ENCODE measurements at places on chromosomes 4 and X.

GRCh38 chr4:156830351-156830750 lies 141.2 kb downstream of the PDGFC start:
- peak; percentile 77 for DNase-seq

- DNase-seq, result peak; percentile 6
These were observed 526.3 kb downstream of the SPRY1 start for GRCh38 chr4:123922847-123923246.

DNA sequence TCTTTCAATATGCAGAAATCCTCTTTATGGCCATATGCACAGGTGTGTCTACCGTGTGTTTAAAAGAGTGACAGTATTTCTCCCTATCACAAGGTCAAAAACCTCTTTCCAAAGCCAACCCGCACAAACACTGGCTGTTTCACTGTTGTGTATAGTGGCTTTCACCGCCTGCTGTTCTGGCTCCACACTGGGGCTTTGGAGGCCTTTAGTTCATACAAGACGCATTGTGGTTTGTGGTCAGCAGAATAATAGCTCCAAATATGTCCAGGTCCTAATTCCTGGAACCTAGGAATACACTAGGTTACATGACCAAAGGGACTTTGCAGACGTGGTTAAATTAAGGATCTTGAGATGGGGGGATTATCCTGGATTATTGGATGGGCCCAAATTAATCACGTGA lies 40.7 kb upstream of the FAM9A start:
- DNase-seq, result peak; percentile 32

GRCh38 chr4:85372966-85373365 lies 102.0 kb upstream of the ARHGAP24 start:
- DNase-seq, result no peak

DNA sequence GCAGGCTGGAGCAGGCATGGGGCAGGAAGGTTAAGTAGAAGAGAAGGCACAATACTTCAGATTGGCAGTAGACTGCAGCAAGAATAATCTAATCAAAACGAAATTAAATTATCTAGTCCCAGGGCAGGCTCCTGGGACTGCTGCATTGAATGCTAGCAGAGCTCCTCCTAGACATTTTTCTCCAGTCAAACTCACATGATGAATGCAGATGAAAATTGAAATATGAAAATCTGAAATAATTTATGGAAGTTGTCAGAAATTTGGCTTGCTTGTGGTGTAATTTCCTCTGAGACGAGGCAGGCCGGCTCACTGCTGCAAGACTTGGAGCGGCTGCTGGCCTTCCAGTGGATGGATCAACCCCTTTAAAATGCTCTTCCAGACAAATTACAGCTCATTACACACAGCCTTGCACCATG lies 78.0 kb upstream of the TMEM33 start:
- no peak for DNase-seq

DNA sequence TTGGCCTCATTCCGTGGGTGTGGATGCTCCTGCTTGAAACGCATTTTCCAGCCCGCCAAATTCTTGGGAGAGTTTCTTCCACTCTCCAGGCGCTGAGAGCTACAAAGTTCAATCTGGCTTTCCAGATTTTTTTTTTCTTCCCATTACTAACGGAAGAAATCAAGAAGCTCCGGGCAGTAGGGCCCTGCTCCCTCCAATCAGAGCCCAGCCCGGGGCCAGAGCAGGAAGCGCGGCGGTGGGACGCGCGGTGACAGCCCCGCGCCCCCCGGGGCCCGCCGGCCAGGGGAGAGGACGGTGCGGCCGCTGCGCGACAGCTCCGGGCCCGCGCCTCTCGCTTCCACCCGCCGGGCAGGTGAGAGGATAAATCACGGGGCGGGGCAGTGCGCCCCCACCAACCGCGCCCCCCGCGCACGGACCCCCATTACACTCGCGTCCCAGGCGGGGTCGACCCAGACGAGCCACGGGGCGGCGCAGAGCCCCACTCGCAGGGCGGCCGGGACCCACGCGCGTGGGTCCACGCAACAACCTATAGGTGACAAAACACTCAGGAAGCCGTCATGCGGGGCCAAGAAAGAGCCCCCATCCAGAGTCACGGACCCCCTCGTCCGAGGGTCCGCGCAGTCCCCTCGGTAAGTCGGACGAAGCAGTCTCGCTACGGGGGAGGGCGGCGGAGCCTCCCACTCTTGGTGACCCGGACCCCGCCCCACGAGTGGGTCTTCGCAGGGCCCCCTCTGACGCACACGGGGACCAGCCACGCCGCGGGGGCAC lies 868 bp downstream of the AFAP1 start:
- DNase-seq, result peak; percentile 53

GRCh38 chr4:75699299-75699698 lies 25.1 kb upstream of the USO1 start:
- DNase-seq, result no peak

GRCh38 chrX:103607364-103608305 lies at the start of gene TCEAL3:
TSS of gene TCEAL3 (plus strand) at chrX:103607963. CDS start at chrX:103609065, 1,102 bp downstream.
- peak; percentile 19 for DNase-seq

DNA sequence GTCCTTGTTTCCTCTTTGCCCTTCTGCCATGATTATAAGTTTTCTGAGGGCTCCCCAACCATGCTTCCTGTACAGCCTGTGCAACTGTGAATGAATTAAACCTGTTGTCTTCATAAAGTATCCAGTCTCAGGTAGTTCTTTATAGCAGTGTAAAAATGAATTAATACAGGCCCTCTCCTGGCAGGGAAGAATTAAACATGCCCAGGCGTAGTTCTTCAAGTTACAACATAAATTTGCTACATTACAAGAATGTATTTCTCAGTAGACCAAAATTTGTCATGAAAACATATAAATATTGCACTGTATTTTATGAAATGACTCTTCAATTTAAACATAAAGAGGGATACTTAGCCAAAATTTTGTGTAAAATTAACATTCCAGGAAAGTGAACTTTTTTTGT lies 1089.9 kb upstream of the PCDH10 start:
- DNase-seq, result no peak

- DNase-seq, result no peak
These were observed 491 bp downstream of the COL4A5 start for GRCh38 chrX:108439961-108440696.

DNA sequence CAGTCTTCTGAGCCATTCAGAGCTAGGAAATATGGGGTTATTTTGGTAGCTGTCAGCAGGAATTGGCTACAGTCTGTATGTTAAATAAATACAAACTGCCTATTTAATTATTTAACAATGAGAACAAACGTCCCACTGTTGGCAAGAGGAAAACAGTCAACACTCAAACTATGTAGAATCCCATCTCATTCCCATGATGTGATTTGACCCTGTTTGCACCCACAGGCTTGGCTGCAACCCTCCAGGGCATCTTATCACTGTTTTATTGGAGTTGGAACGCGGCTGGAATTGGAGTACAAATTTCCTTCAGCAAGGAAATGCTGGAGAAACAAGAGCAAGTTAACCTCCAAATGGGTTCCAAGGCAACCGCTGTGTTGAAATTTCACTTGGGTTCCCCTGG lies 124.0 kb downstream of the KIT start:
- no peak for DNase-seq

DNA sequence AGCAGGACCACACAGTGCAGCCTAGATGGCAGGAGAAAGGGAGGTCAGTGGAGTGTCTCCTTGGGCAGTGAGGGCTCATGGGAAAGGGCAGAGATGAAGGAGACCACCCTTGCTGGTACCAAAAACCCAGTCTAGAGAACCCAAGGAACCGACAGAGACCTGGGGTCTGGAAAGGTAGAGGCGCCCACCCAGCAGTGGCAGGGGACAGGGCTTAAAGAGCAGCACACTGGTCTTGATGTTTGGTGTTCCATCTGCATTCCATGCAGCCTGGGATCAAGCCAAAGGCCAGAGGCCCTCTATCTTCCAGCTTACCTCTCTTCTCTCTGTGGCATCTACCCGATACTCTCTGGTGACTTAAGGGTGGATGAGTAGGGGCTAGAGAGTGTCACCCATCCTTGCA lies 127.5 kb downstream of the PJA1 start:
- DNase-seq, result no peak

DNA sequence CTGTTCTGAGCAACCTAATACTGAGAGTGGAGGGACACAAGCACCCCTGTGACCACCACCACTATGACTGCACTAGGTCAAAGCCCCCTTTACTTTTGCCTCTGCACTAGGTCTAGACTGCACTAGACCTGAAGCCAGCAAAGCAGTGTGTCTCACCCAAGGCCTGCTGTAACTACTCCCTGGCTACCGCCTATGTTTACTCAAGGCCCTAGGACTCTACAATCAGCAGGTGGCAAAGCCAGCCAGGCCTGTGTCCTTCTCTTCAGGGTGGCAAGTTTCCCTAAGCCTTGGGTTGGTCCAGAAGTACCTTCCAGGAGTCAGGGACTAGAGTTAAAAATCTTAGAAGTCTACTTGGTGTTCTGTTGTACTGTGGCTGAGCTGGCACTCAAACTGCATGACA lies 15.9 kb downstream of the RAB33B start:
- DNase-seq, result no peak
